8988T (cell line): ENCODE measurements at places on chromosomes 3 and 15.
A peak's percentile ranks its signal among the peaks of the same experiment; 100 is the strongest.

GRCh38 chr3:95886616-95887015 lies 927.8 kb upstream of the EPHA6 start:
- DNase-seq, result no peak

DNA sequence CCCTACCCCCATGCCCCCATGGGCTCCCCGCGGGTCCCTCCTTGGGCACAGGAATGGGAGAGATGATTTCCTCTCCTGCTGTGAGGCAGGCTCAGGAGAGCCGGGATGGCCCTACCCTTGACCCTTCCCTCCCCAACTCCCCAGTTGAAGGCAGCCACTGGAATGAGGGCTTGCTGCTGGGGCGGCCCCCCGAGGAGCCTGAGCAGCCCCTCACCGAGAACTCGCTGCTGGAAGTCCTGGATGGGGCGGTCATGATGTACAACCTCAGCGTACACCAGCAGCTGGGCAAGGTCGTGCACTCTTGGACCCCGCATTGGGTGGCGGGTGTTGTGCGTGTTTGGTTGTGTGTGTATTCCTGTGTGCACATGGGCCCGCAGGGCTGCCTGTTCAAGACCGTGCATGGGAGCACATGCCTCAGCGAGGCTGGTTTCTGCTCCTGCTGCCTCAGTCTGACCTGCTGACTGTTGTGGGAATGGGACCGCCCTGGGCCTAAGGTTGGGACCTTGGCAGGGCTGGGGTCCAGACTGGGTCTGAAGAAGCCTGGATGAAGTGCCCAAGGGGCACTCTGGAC lies 14.0 kb downstream of the AMIGO3 start:
- no peak for DNase-seq

DNA sequence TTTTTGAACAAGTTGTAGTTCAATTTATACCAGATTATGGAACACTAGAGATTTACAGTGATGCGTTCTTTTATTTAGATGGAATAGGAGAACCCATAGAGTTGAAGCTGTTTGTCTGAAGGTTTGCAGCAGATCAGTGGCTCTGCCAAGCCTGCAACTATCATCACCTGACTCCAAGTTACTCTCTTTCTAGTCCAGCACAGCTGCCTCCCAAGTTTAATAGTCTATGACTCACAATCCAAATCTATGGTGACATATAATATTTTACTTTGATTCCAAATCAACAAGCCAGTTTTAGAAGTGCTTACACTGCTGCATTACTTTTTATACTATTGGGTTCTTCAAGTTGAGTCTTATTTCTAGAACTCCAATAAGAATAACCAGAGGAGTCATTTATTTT lies 400.4 kb downstream of the LPP start:
- no peak for DNase-seq

- peak; percentile 23 for DNase-seq
These were observed 106.8 kb upstream of the IL12A start for GRCh38 chr3:159881828-159882309.

- DNase-seq, result no peak
These were observed 23.1 kb upstream of the HERC1 start for GRCh38 chr15:63856711-63857460.

- no peak for DNase-seq
These were observed 3.3 kb downstream of the CRYBG3 start for GRCh38 chr3:97825101-97825500.

GRCh38 chr15:73608941-73609340 lies 24.2 kb downstream of the NPTN start:
- no peak for DNase-seq

DNA sequence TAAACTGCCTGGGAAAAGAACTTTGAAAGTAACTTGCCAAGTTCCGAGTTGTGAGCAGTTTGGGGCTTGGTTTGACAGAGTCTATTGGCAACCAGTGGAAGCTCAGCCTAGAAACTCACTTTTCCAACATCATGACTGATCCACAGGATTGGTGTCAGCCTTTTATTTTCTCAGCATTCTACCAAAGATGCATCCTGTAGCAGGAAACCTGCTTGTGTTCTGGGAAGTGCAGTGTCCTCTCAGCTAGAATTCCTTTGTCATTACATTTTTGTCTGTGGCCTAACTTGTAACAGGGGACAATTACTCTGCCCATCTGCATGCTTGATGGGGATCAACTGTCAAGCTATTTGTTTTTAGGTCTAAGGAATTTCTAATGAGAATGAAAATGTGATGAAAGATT lies 116.7 kb upstream of the LMOD3 start:
- no peak for DNase-seq

DNA sequence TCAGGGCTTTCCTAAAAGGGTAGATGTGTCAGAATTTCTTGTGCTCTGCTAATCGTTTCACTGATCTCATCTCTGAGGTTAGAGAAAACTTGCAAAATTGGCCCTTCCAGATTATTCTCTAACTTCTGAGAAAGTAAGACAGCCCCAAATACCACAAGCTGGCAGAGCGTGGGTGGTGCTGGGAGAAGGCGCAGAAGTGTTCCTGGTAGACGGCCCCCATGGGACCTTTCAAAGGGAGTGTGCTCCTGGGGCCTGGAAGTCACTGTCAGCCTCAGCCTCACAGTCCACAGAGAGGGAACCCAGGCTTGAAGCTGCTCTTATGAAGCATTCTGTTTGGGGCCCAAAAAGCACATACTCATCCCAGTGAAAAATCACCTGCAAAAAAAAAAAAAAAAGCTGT lies 86.5 kb upstream of the PFN2 start:
- DNase-seq, result no peak
